Activated CD4-positive, alpha-beta memory T cell treated with anti-CD3 and anti-CD28 coated beads for 36 hours (primary cell): ENCODE measurements at places on chromosomes 5 and 9.

DNA sequence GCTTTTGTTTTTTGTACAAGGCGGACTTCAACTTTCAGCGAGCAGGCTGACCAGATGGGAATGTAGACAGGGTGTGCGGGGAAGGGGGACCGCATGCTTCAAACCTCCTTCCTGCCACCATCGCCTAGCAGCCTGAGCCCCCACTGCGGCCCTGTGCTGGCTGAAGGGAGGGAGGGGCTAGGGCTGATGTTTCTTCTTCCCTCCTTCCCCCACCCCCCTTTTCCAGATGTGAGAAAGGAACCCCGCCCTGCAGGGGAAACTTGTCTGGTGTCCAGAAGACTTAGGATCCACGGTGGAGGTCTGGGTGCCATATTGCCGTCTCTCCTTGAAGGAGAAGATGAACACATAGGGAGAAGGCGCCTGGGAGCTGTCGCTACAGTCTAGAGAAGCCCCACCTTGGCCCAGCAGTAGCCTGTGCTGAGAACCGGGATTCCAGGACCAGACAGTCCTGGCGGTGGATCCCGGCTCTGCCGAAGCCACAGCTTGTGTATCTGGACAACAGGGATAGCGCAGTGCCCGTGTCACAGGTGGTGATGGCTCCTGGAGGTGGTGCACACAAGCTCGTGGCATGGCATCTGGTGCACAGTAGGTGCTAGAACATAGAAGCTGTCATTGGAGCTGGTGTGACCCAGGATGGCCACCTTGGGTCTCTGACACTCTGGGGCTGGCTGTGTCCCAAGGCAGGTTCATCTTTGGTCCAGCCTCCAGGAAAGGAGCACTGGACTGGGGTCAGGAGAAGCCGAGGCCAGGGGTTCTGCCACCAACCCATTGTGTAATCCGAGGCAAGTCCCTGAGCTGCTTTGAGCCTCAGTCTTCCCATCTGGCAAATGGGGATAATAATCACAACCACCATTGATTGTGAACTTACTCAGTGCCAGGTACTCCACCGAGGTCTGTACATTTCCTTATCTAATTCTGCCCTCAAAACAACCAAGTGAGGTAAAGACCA, 205.6 kb downstream of the C9orf50 start:
- H3K4me3 ChIP-seq = no peak overlapping the region
- H3K27ac ChIP-seq = no peak overlapping the region
- H3K27me3 ChIP-seq = no peaks in the 10 kb centered on the region

GRCh38 chr9:130158001-130158400, 14.2 kb upstream of the NCS1 start:
- H3K4me3 ChIP-seq = no peak overlapping the region
- H3K27ac ChIP-seq = no peak overlapping the region
- no peaks in the 10 kb centered on the region for H3K36me3 ChIP-seq
- peaks cover 5% of the 10 kb centered on the region for H3K4me1 ChIP-seq
- no peak for DNase-seq
- H3K27me3 ChIP-seq = no peaks in the 10 kb centered on the region

- H3K36me3 ChIP-seq = no peaks in the 10 kb centered on the region
- no peak for DNase-seq
- H3K4me1 ChIP-seq = no peaks in the 10 kb centered on the region
- H3K4me3 ChIP-seq = no peak overlapping the region
- no peak overlapping the region for H3K27ac ChIP-seq
Measured at GRCh38 chr5:9604416-9604815, 25.7 kb downstream of the TAS2R1 start.

DNA sequence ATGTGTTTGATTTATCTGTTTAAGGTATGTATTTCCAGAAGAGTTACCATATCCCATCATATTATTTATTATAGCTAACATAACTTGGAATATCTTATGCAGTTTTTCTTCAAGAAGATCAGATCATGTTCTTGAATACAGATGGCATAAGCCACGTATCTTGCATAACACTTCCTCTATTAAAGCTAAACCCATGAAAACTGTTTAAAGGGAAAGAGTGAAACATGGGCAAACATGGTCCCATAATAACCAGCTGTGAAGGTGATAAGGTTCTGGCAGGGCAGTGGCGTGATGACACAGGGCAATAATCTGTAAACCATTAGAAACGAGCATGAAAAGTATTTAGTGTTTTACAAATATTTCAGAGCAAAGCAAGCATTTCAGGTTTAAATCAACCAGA, 34.2 kb downstream of the EFNA5 start:
- no peak overlapping the region for H3K4me3 ChIP-seq
- no peak for DNase-seq
- no peaks in the 10 kb centered on the region for H3K4me1 ChIP-seq
- H3K27me3 ChIP-seq = peaks cover 8% of the 10 kb centered on the region
- H3K27ac ChIP-seq = no peak overlapping the region

- H3K4me1 ChIP-seq = peaks cover 28% of the 10 kb centered on the region
- H3K27me3 ChIP-seq = no peaks in the 10 kb centered on the region
- DNase-seq = no peak
- H3K36me3 ChIP-seq = peaks cover 59% of the 10 kb centered on the region
Measured at GRCh38 chr9:112288029-112288428, 45.4 kb downstream of the PTBP3 start.

DNA sequence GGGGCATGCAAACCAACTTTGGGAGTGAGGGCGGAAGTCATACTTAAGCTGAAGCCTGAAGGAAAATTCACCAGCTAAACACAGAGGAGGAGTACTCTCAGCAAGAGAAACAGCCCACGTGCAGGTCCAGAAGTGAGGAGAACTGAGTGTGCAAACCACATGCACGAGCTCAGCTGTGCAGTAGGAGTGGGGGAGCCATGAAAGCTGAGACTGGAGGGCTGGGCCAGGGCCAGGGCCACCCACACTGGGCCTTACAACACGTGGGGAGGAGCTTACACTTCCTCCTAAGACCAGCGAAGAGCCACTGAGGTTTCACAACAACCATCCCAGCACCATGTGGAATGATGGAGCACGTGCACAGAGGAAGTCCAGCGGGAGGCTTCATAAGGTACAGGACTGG, 9.3 kb upstream of the WWC1 start:
- peaks cover 9% of the 10 kb centered on the region for H3K4me1 ChIP-seq
- H3K4me3 ChIP-seq = no peak overlapping the region
- H3K36me3 ChIP-seq = no peaks in the 10 kb centered on the region
- DNase-seq = no peak

GRCh38 chr5:96256795-96257470, 176.1 kb downstream of the PCSK1 start:
- peaks cover 11% of the 10 kb centered on the region for H3K4me1 ChIP-seq
- DNase-seq = peak; percentile 23
- no peak overlapping the region for H3K27ac ChIP-seq
- H3K36me3 ChIP-seq = no peaks in the 10 kb centered on the region

- H3K4me3 ChIP-seq = no peak overlapping the region
- DNase-seq = no peak
- H3K27ac ChIP-seq = no peak overlapping the region
- H3K36me3 ChIP-seq = no peaks in the 10 kb centered on the region
Measured at GRCh38 chr5:41363343-41363986, 146.9 kb downstream of the PLCXD3 start.

DNA sequence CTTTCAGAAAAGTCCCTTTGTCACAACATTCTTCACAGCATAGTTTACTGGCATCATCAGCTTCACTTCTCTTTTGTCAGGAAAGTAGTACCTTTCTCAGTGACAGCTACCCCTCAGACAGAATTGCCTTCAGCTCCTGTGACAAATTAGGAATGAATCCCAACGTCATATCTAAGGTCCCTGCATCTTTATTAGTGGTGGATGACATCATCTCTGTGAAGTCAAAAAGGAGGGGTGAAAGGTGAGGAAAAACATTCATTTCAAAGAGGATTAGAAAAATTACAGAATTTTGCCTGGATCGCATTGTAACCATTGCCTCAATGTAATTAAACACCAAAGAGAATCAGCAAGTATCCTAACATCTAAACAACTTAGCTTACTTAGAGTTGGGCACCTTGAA, 7.9 kb upstream of the INSL6 start:
- no peak for DNase-seq
- no peaks in the 10 kb centered on the region for H3K27me3 ChIP-seq
- no peak overlapping the region for H3K27ac ChIP-seq
- H3K4me3 ChIP-seq = no peak overlapping the region
- no peaks in the 10 kb centered on the region for H3K4me1 ChIP-seq

GRCh38 chr5:74196233-74196632, 444.3 kb downstream of the ENC1 start:
- no peak overlapping the region for H3K27ac ChIP-seq
- H3K4me3 ChIP-seq = no peak overlapping the region
- no peak for DNase-seq
- H3K27me3 ChIP-seq = peaks cover 13% of the 10 kb centered on the region
- no peaks in the 10 kb centered on the region for H3K36me3 ChIP-seq

DNA sequence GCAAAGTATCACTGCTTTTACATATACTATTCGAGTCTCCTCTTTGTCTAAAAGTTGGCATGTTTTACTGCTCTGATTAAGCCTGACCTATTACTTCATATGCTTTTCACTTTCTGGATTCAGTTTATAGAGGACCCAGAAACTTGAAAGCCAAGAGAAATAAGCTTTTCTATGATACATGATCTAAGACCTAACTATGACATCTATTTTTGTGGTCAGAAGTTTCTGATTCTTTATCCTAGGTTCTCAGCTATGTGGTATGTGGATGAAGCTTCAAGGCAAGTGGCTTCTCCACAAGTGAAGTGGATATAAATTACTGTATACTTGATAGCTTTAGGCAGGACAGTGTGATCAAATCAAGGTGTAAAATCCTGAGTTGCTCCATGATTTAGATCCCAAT, 6.3 kb downstream of the EDIL3 start:
- H3K27me3 ChIP-seq = peaks cover 12% of the 10 kb centered on the region
- DNase-seq = no peak
- no peak overlapping the region for H3K27ac ChIP-seq
- no peaks in the 10 kb centered on the region for H3K4me1 ChIP-seq
- H3K4me3 ChIP-seq = no peak overlapping the region
- no peaks in the 10 kb centered on the region for H3K36me3 ChIP-seq

- H3K4me1 ChIP-seq = no peaks in the 10 kb centered on the region
- no peaks in the 10 kb centered on the region for H3K36me3 ChIP-seq
- peaks cover 3% of the 10 kb centered on the region for H3K27me3 ChIP-seq
- DNase-seq = peak; percentile 48
- no peak overlapping the region for H3K27ac ChIP-seq
- no peak overlapping the region for H3K4me3 ChIP-seq
Measured at GRCh38 chr9:91727316-91727861, 222.6 kb downstream of the ROR2 start.

DNA sequence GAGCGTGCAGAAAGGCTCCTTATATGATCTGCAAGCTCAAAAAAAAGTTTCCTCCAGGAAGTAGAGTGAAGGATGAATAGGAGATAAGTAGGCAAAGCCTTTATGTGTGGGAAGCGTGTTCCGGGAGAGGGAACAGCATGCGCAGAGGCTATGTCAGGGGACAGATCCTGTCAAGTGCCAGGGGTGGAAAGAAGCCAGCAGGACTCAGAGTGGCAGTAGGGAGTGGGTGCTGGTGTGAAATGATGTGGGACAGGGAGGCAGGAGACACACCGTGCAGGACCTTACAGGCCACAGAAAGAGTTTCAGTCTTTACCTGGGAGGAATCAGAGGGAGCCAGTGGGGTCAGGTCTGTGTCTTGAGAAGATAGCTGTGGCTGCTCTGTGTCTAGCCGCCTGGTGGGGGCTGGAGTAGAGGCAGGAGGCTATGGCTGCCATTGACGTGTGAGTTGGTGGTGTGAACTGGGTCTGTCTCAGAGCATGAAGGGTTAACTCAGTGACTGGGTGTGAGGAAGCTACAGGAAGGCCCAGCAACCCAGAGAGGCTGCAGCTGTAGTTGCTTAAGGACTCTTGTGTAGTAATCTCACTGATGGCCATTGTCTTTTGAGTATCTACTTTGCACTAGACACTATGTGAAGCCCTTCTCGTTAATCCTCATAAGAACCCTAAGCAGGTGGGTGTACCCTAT, 71.3 kb downstream of the PPARGC1B start:
- no peak for DNase-seq
- H3K36me3 ChIP-seq = no peaks in the 10 kb centered on the region
- H3K27me3 ChIP-seq = no peaks in the 10 kb centered on the region
- no peak overlapping the region for H3K27ac ChIP-seq

DNA sequence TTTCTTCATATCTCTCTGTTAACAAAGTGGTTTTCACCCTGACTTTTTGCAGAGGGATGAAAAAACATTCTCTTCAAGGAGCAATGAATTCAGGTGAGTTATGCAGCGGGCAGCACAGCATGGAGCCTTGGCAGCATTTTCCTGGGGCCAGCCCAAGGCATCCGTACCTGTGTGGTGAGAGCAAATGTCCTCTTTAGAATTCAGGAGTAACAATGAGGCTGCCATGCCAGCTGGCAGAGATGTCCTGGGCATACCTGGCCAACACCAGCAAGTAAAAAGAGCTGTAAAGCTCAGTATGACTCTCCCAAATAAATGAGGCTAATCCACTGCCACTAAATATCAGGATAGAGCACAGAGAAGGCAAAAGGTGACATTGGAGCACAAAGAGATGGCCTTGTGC, 277.6 kb upstream of the TRPC7 start:
- H3K4me3 ChIP-seq = no peak overlapping the region
- H3K4me1 ChIP-seq = no peaks in the 10 kb centered on the region
- no peak for DNase-seq
- no peaks in the 10 kb centered on the region for H3K27me3 ChIP-seq
- H3K27ac ChIP-seq = no peak overlapping the region

DNA sequence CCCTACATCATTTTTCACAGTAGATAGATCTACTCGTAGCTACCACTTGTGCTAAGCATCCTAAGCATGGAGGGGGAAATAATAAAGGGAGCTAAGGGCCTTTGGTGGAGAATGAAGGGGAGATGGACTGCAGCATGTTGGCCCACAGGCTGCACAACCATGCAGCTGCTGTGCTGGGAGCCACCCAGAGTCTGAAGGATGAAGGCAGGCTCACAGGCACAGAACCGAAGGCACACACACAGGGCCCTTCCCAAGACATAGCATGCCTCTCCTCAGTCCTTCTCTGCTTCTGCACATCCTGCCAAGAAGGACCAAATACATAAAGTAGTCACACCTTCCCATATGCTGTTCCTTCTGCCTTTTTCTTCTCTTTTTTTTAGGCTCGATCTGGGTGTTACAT, 6.6 kb downstream of the FAM193B start:
- no peak overlapping the region for H3K4me3 ChIP-seq
- no peaks in the 10 kb centered on the region for H3K27me3 ChIP-seq
- H3K36me3 ChIP-seq = peaks cover 8% of the 10 kb centered on the region
- no peak for DNase-seq

DNA sequence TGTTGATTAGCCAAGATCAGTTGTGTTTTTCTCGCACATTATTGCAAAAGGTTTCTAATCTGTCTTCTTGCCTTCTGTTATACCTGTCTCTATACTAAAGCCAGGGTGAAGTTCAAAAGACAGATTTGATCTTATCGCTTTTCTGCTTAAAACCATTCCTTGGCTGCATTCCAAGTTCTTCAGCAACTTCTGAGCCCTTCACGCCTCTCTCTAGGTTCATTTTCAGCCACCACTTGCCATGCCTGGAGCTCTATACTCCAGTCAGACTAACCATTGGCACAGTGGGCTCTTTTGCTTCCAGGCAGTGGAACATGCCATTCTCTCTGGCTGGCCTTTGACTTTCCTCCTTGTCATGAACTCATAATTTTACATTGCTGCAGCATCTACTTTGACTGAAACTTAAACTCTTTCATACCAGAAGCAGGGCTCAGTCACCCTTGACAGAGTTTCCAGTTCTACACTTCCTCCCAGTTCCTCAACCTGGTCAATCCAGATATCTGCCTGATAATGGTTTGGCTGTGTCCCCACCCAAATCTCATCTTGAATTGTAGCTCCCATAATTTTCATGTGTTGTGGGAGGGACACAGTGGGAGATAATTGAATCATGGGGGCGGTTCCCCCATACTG, 114.4 kb downstream of the SLC12A2 start:
- H3K4me3 ChIP-seq = no peak overlapping the region
- H3K4me1 ChIP-seq = peaks cover 35% of the 10 kb centered on the region
- DNase-seq = peak; percentile 21
- peaks cover 3% of the 10 kb centered on the region for H3K36me3 ChIP-seq
